Central memory CD8-positive, alpha-beta T cell (primary cell): ENCODE measurements at places on chromosomes 5 and 9.

GRCh38 chr9:97571664-97572063 lies 61.5 kb downstream of the TSTD2 start:
- no peak for DNase-seq

DNA sequence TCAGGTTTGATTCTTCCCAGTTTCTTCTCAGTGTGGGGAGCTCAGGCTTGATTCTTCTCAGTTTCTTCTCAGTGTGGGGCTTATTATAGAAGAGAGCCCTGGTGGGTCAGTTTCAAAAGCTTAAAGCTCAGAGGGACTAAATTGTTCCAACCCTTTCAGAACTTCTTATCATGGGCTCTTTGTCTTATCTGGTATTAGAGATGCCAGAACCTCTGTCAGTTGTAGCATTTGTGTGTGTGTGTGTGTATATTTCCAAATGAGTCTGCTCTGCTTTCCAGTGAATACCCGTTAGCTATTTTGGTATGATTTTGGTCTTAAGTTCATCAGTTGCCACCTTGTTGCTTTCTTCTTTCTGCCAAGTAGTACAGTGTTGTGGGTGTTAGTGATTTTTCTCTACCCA lies 21.8 kb downstream of the TMEM38B start:
- DNase-seq: no peak

DNA sequence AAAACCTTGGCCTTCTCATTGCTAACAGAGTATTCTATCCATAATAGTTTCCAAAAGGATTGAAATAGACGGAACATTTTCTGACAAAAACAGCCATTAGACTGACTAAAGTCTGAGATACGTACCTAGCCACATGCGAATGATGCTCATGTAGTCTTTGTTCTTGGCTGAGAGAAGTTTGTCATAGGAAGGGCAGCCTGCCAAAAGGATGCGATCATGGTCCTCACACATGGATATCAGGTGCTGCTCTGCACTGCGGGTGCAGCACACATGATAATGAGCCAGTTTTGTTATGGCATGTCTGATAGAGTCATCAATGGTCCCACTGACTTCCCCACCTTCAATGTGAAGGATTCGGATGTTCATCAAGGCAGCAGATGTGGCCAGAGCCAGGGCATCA lies 12.3 kb downstream of the GNE start:
- DNase-seq: no peak

GRCh38 chr5:13464532-13465193 lies 479.8 kb downstream of the DNAH5 start:
- no peak for DNase-seq

- no peak for DNase-seq
These were observed 26.2 kb downstream of the CEMIP2 start for GRCh38 chr9:71741926-71742648.

GRCh38 chr5:31232273-31232888 lies 38.9 kb downstream of the CDH6 start:
- no peak for DNase-seq

GRCh38 chr5:76490960-76491359 lies 87.9 kb downstream of the IQGAP2 start:
- DNase-seq: no peak

DNA sequence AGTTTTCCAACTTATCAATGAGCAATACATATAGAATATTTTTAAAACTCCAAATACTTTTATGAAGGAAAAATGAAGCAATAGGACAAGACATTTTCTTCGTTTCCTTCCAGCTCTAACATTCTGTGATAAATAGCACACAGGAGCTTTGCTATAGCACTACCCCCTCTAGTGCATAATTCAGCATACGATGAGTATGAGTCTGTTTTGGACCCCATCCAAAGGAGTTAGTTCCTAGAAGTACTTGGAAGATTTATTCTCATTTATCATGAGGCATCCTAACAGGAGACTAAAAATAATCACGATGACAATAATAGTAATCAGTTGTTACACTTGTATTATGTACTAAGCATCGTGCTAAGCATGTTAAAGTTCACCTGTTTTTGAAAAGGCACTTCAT lies 1061.3 kb upstream of the DMAC1 start:
- DNase-seq: no peak

- DNase-seq: no peak
These were observed 34.9 kb downstream of the ALDH1A1 start for GRCh38 chr9:72917892-72918509.

DNA sequence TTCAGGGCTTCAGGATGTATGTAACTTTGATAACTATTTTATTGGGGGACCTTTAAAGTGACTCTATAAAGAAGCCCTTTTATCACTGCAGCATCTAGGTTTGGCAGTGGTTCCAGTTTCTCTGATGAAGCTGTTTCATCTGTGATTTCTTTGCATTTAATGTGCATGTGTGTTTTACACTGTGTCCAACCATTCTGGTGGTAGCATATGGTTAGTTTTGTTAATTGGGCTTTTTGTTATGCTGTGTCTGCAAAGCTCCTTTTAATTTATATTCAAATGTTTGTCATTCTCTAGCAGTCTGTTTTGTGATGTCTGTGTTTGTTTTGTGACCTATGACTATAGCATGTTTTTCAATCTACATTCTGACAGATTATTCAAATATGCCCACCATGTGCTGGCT lies 294.8 kb downstream of the DNAH5 start:
- DNase-seq: no peak

GRCh38 chr5:69414885-69415583 lies at the start of gene MARVELD2:
Gene MARVELD2, plus strand, starts transcription at chr5:69415116. Its CDS starts 4,270 bp downstream, at chr5:69419386.
- no peak for DNase-seq

GRCh38 chr9:37927132-37927531 lies 23.2 kb upstream of the SLC25A51 start:
- no peak for DNase-seq

- DNase-seq: no peak
These were observed 592.1 kb downstream of the PRELID2 start for GRCh38 chr5:145243016-145243415.

GRCh38 chr5:76660360-76660759 lies 37.2 kb upstream of the F2RL2 start:
- no peak for DNase-seq

DNA sequence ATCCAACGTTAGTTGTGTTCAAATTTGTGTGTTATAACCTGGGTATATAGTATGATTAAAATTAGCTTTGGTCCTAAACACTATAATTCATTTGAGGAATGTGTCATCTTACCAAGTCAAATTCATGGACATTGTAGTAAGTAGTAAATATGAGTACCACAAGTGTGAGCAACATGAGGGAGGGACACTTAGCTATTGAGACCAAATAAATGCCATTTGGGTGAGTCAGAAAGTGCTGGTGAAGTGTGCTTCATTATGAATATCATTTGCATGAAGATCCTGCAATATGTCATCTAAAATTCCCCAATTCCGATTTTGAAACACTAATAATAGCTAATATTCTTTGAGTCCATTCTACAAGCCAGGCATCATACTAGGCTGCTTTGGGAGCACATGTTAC lies 336.7 kb upstream of the KIF2A start:
- no peak for DNase-seq

DNA sequence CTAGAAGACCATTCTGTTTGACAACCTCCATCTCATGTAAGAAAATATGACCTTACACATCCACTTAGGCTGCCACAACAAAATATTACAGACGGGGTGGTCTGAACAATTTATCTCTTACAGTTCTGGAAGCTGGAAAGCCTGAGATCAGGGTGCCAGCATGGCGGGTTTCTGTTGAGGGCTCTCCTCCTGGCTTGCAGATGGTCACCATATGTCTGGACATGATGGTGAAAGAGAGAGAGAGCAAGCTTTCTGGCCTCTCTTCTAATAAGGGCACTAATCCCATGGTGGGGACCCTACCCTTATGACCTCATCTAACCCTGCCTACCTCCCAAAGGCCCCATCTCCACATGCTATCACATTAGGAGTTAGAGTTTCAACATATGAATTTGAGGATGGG lies 66.0 kb downstream of the AMBP start:
- no peak for DNase-seq

DNA sequence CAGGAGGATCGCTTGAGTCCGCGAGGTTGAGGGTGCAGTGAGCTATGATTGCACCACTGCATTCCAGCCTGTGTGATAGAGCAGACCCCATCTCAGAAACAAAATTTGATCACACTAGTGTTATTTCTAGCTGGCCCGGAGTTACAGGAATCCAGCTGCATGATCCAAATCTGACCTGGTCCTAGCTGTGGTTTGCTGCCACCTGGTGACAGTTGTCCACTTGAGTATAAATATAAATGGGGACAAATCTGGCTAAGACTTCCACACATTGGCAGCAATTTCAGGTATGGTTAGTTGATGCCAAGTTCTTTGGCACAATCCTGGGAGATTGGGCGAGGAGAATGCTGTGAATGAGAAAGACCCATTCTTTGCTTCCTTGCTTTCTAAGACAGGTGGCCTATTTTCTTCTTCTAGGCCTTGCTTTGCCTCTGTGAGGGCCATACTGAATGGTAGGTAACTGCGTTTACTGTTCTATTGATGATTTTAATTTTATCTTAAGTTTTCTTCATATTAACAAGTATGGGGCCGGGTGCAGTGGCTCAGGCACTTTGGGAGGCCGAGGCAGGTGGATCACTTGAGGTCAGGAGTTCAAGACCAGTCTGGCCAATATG lies 35.4 kb downstream of the UBE2R2 start:
- peak; percentile 35 for DNase-seq

GRCh38 chr9:95383185-95383676 lies 65.7 kb upstream of the FANCC start:
- no peak for DNase-seq

GRCh38 chr5:122152266-122152900 lies 23.0 kb downstream of the ZNF474 start:
- no peak for DNase-seq

GRCh38 chr9:12956805-12957204 lies 182.0 kb downstream of the LURAP1L start:
- no peak for DNase-seq

GRCh38 chr9:27392451-27392850 lies 95.5 kb upstream of the EQTN start:
- no peak for DNase-seq

DNA sequence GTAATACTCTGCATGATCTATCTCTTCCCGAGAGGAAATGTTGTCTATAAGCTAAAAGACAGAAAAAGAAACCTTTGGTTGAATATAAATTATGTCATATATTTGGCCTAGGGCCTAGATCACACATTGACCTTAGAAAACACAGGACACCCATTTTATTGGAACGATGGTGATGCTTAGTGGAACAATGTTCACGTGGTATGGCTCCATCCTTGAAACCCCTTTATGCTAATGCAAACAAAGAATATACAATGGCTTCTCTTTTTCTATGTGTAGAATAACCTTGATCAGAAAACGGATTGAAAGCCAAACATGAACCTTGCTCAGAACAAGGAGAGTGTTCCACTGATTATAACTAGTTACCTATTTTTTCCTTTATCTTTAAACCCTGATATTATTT lies 24.5 kb downstream of the MRPS27 start:
- DNase-seq: no peak
